T-helper 2 cell (primary cell): ENCODE measurements at places on chromosomes 4 and X.
A peak's percentile ranks its signal among the peaks of the same experiment; 100 is the strongest.

GRCh38 chr4:146791439-146791838 lies 152.7 kb downstream of the POU4F2 start:
- DNase-seq: no peak

GRCh38 chr4:108544481-108544880 lies 75.9 kb upstream of the RPL34 start:
- DNase-seq: no peak

GRCh38 chr4:127641524-127641923 lies 8.8 kb downstream of the INTU start:
- no peak for DNase-seq

GRCh38 chr4:150072906-150073714 lies 5.1 kb upstream of the DCLK2 start:
- no peak for DNase-seq

DNA sequence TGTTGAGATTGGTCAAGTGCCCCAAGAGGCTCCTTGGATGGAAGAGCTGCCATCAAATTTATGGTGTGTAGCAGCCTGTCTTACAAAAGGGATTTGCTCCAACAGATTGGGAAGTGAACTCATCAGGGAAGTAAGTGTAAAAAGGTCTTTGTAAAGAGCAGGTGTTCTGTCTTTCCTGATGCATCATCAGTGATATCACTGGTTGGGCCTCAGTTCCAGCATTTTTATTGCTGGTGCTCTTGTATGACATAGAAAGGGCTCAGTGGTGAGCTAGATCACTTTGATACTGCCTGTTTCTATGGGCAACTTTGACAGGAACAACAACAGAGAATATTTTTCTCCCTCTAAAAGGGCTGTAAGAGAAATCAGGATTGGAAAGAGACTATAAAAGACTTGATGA lies 8.7 kb upstream of the GABRE start:
- no peak for DNase-seq

- no peak for DNase-seq
Observed at GRCh38 chrX:2572740-2573139, 72.0 kb upstream of the DHRSX start.

DNA sequence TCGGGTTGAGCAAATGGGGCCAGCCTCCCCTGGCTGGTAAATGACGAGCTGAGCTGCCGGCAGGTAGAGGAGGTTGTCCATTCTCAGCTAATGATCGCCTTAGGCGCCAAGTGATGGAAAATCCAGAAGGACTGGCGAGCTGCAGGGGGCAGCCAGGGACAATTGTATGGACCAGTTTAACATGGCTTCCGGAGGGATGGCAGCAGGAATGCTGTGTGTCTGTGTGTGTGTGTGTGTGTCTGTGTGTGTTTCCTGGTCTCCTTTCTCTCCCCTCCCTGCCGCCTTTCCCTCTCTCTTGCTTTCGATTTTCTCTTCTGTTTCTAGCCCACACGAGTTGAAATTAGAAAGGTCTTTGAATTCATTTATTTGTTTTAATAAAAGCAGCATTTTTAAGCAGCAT lies 45.2 kb upstream of the BCOR start:
- DNase-seq: no peak

GRCh38 chr4:2963966-2964471 lies 648 bp downstream of the GRK4 start:
- no peak for DNase-seq

- DNase-seq: no peak
Observed at GRCh38 chrX:34654696-34655490, 2.2 kb downstream of the TMEM47 start.

DNA sequence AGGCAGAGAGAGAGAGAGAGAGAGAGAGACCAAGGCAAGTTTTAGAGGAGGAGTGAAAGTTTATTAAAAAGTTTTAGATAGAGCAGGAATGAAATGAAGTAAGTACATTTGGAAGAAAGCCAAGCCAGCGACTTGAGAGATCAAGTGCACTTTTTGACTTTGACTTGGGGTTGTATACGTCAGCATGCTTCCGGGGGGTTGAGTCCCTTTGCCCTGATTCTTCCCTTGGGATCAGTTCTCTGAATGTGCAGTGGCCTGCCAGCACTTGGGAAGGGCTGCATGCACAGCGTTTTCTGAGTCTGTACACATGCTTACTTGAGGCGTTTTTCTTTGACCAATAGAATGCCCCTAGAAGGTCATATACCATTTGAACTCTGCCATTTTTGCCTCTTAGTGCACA lies 400.5 kb downstream of the PDGFC start:
- DNase-seq: no peak

- no peak for DNase-seq
Observed at GRCh38 chrX:131778269-131779218, 234.7 kb downstream of the OR13H1 start.

- DNase-seq: no peak
Observed at GRCh38 chrX:136353526-136354093, 52.8 kb downstream of the ADGRG4 start.

DNA sequence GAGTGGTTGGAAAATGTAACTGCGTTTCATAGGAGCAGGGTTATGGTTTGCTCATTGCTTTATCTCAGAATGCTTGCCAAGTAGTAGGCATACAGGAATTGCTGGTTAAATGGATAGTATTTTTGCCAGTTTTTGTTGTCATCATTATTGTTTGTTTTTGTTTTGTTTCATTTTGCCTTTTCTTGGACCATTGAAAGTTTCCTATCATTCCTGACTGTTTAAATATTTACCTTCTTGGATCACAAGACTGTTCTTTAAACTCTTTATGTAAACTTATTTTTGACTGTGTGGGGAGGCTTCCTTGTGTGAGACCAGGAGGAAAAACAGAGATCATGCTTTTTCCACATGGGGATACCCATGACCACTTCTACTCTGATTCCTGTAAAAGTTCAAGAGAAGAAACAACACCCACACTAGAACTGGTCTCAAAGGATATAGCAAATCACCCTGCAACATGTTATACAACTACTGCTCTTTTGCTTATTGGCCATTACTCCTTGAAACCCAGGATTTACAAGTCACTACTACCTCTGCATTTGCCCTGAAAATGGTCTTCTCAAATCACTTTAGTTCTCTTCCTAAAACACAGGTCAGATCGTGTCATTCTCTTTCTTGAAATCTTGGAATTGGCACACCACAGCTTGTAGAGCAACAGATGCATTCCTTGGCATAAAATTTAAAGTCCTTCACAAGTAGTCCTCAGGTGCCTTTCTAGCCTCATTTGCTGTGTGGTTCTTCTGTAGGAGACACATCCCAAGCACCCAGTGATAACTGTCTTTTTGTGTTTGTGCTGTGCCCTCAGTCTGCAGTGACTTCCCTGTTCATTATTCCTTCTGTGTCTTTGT lies 51.3 kb downstream of the FNIP2 start:
- DNase-seq: no peak

DNA sequence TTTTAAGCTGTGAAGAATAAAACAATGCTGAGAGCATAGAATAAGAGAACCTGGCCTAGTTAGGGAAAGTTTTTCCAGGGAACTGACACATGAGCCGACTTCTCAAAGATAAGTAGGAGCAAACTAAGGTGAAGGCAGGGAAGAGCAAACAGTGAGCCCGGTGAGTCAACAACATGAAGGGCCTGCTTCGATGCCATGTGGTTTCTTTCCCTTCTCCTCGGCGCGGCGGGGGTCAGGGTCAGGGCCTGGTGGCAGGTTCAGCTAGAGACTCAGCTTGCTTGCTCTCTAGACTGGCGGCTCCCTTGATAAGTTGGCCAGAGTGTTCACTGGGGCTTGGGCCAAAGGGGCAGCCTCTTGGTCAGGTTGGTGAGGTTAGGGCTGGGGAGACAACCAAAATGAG lies 81.1 kb downstream of the DLG3 start:
- no peak for DNase-seq

- DNase-seq: no peak
Observed at GRCh38 chr4:2802618-2803531, 10.0 kb downstream of the SH3BP2 start.

- DNase-seq: no peak
Observed at GRCh38 chrX:150100261-150100660, 162.0 kb upstream of the EOLA2 start.

DNA sequence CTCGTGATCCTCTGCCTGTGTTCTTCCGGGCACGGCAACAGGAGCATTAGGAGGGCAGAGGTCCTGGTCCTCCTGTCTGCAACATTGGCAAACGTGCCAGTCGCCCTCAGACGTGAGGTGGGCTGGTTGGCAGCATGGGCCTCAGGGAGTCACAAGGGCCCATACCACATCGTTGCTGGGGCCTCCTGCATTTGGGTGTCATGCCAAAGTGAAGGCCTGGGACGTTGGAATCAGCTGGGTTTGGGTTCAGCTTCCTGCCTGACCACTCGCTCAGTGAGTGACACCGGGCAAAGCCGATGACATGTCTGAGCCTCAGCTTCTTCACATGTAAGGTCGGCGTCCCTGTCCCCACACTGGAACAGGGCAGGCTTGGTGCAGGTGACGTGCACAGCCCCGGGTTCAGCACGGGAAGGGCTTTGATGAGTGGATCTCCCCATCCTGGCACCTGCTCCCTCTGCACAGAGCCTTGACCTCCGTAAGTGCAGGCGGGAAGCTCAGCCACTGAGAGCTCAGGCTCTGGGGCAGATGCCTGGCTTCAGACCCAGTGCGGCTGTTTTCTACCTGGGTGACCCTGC lies 91.6 kb downstream of the PSAPL1 start:
- no peak for DNase-seq

DNA sequence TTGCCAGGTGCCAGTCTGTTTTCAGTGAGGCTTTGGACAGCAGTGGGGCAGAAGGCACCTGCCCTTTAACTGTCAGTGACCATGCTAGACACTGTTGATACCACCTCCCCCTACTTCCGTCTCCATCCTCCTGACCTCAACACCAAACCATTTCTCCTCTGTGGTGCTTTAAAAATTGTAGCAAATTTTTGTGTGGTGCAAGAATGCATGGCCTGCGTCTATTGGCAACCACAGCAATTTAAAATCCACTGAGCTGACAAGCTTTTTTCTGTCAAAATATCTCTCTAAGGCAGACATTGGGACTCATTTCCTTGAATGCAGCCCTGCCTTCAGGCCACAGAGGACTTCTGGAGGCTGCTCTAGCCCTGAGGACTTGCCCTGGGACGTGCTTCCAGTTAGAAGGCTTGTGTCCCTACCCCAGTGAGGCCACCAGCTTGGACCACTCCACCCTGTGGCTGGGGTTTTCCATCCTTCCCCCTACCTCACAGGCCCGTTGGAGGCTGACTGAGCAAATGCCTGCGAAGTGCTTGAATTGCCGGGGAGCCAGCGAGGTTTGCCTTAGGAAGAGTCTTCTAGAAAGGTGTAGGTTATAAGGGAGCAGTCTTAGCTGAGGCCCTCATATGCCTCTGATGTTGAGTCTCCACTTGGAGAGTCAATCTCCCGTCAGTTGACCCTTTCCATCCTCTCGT lies 6.9 kb downstream of the PRRG3 start:
- no peak for DNase-seq

DNA sequence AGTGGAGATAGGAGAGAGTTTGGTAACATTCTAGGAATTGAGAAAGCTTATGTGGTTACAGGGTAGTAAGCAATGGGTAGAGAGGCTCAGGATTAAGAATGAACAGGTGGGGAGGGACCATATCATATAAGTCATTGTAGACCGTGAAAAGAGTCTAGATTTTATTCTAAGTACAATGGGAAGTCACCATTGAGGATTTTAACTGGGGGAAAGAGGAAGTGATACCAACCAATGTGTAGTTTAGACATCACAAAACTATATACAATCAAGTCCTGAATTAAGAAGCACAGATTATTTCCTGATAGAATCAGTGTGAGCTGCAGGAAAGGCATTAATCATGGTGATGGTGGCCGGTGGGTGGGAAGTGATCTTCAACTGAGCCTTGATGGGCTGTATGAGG lies 178.3 kb upstream of the ZIC3 start:
- no peak for DNase-seq

DNA sequence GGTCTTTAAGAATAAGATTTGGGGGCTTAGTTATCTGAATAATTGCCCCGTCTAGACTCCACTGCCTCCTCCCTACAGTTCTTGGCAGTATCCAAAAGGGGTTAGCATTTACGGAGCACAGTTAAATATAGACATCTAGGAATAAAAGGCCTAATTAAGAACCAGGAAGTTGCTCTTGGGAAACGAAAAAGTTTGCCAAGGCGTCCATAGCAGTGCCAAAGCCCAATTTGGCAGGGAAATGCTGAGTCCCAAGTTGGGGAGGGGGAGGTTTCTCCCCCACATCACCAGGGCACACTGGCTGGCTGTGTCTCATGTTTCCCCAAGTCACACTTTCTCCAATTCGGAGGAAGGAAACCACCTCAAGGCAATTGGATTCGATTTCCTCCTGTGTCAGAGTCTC lies 338.7 kb downstream of the FBXW7 start:
- no peak for DNase-seq

DNA sequence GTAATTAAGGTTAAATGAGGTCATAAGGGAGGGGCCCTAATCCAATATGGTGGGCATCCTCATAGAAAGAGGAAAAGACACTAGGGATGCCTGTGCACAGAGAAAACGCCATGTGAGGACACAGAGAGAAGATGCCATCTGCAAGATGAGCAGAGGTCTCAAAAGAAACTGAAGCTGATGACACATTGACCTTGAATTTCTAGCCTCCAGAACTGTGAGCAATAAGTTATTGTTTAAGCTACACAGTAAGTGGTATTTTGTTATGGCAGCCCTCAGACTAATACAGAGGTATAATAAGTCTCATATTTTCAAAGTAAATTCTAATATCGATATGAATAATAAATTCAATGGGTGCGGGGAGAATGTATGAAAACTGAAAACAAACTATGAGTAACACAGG lies 169.9 kb downstream of the UGT8 start:
- no peak for DNase-seq

GRCh38 chrX:11423949-11424348 lies 130.7 kb downstream of the AMELX start:
- no peak for DNase-seq

GRCh38 chrX:85004255-85004654 lies 578 bp downstream of the APOOL start:
- peak; percentile 1 for DNase-seq

- DNase-seq: no peak
Observed at GRCh38 chr4:22531311-22532019, 15.6 kb upstream of the ADGRA3 start.

DNA sequence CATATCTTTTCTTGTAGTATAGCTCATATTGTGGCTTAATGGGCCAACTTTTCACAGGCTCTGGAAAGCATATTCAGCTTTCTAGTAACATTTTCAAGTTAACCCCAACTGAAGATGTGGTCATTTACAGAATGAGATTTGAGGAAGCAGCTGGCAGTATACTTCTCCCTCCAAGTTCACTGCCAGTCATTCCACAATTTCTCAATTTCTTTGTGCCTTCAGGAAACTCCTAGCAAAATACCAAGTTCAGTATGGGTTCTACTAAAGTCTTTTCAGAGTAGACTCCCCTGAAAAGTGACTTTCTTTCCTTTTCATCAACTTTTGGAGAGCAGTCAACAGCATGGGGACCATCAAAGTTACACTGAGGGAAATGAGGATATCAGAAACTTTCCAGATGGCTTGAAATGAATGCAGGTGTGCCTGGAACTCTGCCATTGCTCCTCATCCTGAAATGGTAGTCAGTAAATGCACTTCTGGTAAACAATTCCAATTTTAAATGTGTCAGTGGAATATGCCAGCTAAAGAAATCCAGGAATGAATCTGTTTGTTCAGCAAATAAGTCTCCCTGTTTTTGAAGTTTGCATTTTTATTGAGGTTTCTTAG lies 81.5 kb upstream of the TEX13D start:
- no peak for DNase-seq
